ENCODE measurements at places on chromosomes 6 and 20. TPM values are rescaled to one million over a fixed set of nuclear protein-coding genes. Genes with fewer than 3 reads are reported as not detected.

The BANF2 gene
- not detected for total RNA-seq

The PTK7 gene
- total RNA-seq: 101 TPM

GRCh38 chr6:138681627-138682026 is 91.9 kb upstream of the CCDC28A start:
- DNase-seq: no peak

DNA sequence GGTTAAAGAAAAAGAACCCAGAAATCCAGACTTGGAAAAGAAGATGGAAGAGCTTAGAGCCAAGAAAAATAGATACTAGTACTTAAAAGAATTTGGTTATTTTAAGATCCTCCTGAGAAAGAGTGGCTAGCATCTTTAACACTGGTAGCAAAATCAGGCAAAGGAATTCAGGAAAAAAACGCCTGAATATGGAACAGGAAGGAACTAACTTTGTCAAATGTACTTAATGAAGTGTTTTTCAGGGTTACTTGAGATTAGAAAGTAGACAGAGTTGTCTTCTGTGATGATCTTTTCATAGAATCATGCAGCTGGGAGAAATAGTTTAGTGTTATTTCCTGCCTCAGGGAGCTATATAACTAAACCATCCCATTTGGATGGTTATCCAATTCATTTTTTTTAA is 50.8 kb upstream of the SASH1 start:
- DNase-seq: no peak

The AK9 gene
- 6.0 TPM for total RNA-seq

DNA sequence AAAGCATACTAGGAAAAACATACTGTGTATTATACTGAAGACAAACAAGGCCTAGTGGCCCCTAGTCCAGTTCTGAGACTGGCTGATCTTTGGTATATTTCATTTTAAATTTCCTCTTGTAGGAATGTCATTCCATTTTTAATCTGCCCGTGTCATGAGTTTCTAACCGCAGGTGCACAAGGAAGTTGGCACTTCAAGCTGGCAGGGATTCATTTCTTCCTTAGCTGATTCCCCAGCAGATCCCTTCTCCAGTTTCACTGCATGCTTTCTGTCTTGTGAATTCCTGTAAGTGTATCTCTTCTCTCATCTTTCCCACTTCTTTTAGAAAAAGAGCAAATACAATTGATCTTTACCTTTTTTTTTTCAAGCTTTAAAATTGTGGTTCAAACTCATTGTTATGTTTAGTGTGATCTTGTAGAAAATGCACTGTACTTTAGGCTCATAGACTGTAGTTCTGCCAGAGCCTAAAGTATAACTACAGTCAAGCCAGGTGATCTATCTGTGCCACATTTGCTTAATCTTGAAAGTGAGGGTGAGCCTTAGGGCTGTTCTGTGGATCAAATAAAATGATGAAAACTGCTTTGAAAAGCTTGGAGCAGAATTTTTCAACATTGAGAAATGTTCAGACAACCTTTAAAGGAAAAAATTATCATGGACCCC is 37.0 kb downstream of the RNF217 start:
- no peak for DNase-seq

DNA sequence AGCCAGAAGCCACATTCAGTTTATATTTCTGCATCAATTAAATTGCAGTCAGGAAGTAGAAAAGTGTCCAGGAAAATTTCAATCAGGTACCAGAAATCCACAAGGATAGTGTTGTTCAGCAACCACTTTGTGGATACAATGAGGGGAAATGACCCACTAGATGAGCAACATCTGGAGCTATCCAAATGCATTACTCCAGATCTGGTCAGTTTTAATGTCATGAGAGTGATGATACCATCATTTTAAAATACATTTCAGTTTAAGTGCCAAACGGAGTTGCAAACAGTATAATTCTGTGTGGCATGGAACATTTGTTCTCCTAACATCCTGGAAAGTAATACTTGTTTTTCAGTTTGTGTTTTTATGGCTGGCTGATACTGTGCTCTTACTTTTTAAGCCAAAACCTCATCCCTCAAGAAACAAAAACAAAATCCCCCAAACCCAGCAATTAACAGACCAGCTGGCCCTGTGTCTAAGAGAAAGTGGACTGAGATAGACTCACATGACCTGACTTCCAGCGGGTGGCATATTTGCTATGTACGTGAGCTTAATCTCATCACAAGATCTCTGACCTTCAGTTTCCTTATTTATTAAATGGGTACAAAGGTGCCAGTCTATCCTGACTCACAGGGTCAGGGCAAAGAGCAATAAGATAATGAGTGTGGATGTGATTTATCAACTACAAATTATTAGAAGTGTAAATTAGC is 58.8 kb upstream of the CNKSR3 start:
- no peak for DNase-seq

- no peak for DNase-seq
Measured at GRCh38 chr20:35490736-35491181, 35.4 kb downstream of the CEP250 start.

DNA sequence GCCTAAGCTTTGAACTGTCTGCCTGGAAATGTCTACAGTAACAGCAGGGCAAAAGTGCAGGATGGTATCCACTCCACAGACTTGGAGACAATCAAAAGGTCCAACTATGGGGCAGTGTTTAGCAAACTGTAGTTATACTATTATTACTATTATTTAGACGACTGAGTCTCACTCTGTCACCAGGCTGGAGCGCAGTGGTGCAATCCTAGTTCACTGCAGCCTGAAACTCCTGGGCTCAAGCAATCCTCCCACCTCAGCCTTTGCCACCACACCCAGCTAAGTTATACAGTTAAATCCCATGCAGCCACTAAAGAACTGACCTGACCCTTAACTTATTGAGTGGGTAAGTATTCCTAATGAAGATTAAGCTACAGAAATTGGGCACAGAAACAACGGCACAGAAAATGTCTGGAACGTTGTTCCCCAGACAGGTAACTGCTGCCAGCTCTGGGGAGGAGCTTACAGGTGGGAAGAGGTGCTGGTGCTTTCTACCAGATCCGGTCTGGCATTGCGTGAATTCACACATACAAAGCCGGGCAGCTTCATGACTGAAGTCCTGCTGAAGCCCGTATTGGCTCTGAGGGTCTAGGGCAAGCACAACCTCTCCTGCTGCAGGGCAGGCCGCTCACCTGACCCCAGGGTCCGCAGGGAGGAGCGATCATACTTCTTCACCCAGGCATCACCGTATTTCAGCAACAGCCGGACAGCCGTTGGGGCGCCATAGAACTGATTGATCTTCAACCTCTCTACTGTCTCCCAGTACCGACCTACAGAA is 27.0 kb upstream of the APMAP start:
- DNase-seq: no peak

DNA sequence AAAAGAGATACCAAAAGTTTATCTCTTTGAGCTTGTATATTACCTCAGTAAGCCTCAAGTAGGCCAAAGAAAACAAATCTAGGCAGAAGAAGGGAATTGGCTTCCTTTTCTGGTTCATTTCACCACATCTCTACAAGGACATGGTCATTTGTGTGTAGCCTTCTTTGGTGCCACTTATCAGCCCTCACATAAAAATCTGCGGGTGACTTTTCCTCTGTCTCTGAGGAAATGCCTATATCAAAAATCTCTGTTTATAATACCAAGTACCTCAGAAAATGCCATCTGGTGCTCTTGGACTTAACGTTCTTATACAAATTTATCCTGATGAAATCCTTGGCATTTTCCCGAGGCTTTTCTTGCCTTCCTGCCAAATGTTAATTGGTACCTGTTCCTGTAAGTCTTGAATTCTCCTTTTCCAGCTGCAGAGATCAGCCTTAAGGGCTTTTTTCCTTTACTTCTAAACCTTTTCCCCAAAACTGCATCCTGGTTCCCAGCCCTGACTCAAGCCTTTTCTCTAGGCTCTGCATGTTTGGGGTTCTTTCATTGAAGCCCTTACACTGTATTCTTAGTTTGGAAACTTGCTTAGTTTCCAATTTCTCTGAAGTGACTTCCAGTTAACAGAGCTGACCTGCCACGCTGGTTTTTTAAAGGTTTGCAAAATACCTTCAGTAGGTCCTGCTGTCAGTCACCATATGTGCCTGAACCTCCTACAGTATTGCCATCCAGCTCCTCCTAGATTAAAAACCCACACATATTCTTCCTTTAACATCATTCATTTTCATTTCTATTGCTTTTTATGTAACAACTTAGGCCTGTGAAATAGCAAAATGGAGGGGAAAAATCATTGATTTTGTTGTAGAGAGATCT is 191.2 kb upstream of the PREP start:
- DNase-seq: no peak

DNA sequence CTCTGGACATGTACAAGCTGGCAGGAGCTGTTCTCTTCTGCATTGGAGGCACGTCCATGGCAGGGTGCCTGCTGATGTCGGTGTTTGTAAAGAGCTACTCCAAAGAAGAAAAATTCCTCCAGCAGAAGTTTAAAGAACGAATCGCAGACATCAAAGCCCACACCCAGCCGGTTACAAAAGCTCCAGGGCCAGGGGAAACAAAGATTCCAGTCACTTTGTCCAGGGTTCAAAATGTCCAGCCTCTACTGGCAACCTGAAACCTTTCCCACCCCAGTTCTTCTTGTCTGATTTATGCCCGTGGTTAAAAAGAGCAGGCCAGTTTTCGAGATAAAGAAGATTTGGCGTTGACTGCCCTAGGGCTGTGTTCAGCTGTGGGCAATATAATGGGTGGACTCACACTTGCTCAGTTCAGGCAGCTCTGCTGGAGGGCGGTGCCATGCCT is 19.7 kb downstream of the NRSN1 start:
- no peak for DNase-seq

The CHRNA4 gene
- total RNA-seq: 6.3 TPM

DNA sequence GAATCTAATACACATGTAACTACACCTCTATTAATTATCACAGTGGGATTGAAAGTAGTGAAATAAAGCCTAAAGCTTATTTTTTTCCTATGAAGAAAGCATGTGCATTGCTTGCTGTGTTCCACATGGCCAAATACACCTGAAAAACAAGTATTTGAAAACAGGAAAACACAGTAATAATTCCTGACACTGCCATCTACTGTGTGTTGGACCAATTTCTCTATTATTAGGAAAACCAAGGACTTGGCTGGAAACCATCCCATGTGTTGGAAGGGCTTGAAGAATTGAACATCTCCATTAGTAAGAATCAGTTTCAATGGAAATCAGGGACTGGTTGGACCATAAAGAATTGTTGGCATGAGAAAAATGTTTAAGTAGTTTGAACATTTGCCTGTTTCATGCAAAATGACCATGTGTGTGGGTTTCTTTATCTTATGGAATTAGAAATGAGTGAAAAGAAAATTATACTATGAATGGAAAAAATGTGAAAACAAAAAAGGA is 124.1 kb downstream of the PHF3 start:
- DNase-seq: no peak

The POM121L2 gene
- total RNA-seq: not detected

DNA sequence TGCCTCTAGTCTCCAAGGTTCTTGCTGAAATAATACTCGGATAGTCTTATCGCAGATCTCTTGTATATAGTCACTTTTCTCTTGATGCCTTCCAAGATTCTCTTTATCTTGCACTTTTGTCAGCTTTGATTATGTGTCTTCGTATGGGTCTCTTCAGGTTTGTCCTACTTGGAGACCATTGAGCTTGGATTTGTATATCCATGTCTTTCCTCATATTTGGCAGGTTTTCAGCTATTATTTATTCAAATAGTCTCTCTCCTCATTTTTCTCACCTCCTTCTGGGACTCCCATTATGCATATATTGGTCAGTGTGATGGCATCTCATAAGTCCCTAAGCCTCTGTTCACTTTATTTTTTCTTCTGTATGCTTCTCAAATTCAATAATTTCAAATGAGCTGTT is 23.0 kb downstream of the ECI2 start:
- no peak for DNase-seq

DNA sequence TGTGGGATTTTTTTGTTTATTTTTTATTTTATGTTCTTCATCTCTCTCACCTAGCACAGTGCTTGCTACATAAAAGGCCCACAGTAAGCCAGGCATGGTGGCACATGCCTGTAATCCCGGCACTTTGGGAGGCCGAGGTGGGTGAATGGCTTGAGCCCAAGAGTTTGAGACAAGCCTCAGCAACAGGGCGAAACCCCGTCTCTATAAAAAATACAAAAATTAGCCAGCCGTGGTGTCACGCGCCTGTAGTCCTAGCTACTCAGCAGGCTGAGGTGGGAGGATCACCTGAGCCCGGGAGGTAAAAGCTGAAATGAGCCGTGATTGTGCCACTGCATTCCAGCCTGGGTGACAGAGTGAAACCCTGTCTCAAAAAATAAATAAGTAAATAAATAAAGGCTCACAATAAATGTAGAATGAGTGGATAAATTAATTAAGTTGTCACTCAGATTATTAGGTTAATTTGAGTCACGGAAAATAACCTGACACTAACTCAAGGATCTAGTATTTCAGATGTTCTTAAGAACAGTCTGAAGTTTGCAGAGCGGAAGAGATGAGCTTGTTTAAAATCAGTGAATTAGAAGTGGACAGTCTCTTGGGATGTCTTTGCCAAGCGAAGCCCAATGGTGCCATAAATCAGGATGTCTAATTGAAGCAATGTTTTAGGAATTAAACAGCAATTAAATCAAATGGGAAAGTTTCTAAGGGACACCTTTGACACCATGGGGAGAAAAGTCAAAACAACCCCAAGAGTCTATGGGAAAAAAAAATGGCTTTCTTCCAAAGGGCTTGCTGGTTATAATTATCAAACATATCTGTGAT is 214.4 kb downstream of the ZNF217 start:
- DNase-seq: no peak

DNA sequence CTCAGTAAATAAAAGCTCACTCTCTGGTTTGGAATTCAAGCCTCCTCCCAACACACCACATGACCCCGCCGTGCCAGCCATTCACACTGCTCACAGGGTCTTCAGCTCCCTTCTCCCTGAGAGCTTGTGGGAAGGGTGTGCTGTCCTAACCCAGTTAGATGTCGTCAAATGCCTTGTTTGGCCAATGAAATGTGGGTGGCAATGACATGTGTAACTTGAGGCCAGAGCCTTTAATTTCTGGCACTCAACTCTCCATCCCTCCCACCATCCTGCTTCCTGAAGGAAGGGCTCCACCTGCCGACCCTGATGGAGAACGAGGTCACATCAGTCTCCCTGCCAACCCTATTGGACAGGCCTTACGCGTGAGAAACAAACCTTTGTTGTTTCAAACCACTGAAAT is 224.5 kb upstream of the AGPAT4 start:
- no peak for DNase-seq

The SOBP gene
- total RNA-seq: 23.0 TPM

DNA sequence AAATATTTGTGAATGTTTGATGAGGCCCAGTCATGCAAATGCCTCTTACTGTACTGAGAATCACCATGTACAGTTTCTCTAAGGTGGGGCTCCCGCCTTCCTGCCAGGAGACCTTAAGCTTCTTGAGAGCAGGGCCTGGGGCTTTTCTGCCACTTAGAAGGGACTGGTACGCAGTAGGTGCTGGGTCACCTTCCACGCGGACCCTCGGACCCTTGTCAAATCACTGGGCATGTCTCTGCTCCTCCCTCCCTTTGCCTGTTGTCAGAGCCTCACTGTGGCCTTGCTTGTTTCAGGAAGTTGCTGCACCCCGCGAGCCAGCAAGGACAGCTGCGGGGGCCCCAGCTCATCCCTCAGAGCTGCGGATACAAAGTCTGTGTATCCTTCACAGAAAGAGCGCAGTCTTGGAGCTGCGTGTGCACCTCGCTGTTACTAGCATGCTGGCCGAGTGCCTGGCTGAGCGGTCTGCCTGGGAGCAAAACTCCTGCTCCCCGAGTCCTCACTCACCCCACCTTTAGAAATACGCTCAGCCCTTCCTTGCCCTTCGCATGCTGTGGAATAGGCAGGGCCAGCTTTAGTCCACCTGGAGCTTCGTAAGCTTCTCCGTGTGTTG is 30.7 kb upstream of the IRF4 start:
- no peak for DNase-seq
